ENCODE measurements at places on chromosomes 11 and 22.

GRCh38 chr22:48084041-48084728 is 1321.7 kb downstream of the TBC1D22A start:
- DNase-seq = no peak

GRCh38 chr11:113048820-113049768 is 87.9 kb downstream of the NCAM1 start:
- no peak for DNase-seq

DNA sequence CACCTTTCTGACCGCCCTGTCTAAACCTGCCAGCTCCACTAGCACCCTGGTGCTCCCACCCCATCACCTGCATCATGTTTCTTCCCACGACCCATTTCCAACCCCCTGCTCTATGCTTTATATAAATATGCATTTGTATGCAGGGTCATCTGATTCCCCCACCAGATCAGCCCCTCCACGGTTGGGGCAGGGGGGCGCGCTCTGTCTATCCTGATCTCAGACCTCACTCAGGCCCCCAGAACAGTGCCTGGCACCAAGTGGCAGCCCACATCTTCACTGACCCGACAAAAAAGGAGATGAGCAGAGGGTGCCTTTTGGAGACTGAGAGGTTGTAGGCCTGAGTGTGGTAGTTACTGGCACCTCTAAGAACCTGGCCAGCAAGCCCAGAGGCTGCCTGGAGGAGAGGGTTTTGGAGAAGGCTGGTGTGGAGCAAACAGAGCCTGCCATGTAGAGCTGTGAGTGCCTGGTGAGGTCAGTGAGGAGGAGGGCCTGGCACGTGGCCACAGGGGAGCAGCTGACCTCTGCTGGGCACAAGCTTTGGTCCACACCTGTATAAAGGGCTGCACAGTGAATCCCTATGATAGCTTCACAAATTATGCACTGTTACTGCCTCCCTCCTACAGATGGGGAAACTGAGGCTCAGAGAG is 86.3 kb upstream of the RTL6 start:
- DNase-seq = no peak

DNA sequence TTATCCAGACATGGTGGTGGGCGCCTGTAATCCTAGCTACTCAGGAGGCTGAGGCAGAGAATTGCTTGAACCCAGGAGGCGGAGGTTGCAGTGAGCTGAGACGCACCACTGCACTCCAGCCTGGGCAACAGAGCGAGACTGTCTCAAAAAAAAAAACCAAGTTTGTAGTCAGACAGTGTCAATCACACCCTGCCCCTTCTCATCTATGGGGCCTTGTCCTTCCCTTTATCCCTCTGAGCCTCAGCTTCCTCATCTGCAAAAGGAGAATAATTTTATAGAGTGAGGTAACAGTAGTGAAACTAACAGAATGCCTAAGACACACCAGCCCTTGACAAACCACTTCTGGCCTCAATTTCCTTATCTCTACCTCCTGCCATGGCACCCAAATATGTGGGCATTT is 10.7 kb downstream of the BCL9L start:
- DNase-seq = no peak

GRCh38 chr22:35330258-35330861 is 30.7 kb downstream of the TOM1 start:
- peak; percentile 47 for DNase-seq

GRCh38 chr11:65569164-65569972 is 909 bp upstream of the ZNRD2 start:
- peak; percentile 35 for DNase-seq

DNA sequence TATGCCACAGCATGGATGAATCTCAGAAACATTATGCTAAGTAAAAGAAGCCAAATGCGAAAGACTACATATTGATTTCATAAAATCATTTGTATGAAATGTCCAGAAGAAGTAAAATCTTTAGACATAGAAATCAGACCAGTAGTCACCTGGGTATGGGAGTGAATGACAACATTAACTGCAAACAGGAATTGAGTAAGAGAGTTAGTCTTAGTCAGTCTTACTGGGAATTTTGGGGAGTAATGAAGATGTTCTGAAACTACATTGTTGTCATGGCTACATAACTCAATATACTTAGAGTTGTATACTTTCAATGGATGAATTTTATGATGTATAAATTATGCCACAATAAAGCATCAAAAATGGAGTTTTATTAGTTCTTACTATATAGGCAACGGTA is 107.8 kb upstream of the CHORDC1 start:
- DNase-seq = no peak
